NT2/D1 (cell line): ENCODE measurements at places on chromosomes 12 and 14.

- no peak for DNase-seq
These were observed 52.1 kb downstream of the HSPB8 start for GRCh38 chr12:119230807-119231206.

DNA sequence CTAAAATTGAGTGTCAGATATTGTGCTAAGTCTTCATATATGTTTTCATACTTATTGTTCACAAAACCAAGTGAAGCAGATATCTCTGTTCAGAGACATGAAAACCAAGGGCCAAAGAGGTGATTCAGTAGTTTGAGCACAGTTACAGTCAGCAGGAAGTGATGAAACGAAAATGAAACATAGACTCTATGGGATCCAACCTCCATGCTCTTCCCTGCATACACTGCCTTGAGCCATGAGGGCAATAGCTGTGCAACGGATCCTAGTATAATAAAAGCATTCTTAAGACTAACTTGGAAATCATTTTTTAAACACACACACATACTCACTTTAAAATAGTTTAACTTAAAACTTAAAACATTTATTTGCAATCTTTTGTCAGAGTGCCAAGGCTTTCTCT is 27.9 kb downstream of the ESR2 start:
- no peak for DNase-seq

DNA sequence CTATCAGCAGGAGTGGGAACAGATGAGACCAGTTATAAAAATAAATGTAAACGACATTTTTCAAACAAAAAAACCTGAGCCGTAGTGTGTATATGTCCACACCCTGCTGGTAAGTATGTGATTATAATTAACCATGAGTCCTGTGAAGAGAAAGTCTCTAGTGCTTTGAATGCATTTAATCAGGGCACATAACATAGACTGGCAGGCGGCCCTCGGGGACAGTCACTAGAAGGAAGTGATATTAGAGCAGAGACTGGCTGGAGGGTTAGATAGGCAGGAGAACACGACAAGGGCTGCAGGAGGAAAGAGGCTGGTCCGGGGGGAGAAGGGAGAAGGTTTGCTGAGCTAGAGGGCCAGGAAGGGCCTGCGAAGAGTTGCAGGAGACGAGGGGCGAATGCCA is 23.8 kb upstream of the ELK3 start:
- DNase-seq, result no peak

- DNase-seq, result no peak
These were observed 4.9 kb downstream of the WSB2 start for GRCh38 chr12:118055865-118056773.

- DNase-seq, result no peak
These were observed 17.3 kb downstream of the TOGARAM1 start for GRCh38 chr14:44979273-44979672.

DNA sequence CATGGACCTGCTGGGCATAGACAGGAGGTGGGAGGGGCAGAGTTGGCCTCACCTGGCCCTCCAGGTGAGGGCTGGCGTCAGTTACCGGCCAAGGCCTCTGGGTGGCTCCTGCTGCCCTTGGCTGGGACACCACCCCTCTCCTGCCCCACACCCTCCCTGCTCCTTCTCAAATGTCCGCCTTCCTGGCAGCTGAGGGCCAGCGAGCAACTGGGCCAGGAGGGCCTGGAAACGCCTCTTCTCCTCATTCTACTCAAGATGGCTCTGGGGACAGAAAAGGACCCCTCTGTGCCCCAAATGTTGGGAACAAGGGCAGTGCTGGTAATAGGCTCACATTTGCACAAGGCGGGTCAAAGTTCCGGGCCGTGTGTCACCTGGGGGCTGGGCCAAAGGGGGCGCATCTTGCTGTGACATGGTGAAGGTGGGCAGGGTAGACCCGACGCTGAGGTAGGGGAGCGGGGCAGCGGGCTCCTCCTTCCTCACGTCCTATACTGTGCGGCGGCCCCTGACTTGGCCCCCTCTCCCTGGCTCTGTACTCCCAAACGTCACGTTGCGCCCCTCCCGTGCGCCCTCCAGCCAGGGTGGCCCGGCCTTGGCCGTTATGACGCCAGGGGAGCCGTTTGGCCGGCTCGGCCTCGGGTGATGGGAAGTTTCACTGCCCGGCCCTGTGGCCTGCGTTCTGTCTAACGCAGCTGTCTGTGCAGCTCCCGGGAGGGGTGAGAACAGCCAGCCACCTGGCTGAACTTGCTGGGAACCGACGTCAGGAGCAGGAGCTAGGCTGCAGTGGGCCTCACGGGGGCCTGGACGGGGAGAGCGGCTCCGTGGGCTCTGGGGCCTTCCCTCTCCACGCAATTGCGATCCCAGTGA is 18.0 kb upstream of the DLK1 start:
- DNase-seq, result no peak

DNA sequence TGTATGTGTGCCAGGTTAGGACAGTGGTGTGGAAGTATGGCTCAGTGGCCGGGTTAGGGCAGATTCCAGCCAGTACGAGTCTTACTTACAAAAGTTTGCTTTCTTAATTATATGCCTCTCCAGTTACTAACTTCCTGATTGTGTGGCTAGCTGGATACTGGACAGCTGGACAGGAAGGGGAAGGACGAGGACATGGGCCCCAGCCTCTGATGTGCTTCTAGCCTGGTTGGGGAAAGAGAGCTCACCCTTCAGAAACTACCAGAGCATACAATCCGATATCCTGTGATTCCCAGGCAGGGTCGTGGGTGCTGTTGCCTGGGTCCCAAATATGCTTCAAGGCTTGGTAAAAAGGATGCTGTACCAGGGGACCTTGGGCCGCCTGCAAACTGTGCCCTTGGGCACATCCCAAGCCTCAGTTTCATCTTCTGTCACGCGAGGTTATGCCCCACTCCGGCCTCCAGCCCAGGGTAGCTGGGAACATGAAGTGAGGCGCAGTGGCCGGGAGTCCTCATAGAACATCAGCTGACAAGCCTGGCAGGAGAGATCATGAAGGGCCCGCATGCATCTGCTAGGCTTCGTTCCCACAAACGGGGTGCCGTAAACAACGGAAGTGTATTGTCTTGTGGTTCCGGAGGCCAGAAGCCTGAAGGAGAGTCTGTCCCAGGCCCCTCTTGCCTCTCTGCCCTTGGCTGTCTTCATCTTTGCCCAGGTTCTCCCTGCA is 23.2 kb upstream of the RIN3 start:
- no peak for DNase-seq

GRCh38 chr12:120010661-120011230 is 21.7 kb downstream of the BICDL1 start:
- no peak for DNase-seq
